ENCODE measurements at places on chromosomes 6 and 20. TPM values are rescaled to one million over a fixed set of nuclear protein-coding genes. Genes with fewer than 3 reads are reported as not detected.

Gene HTR1E
- 0.43 TPM for polyA plus RNA-seq

Gene DTNBP1
- 15.8 TPM for polyA plus RNA-seq

Gene HFE
- 3.7 TPM for polyA plus RNA-seq

Gene RIPOR3
- polyA plus RNA-seq, result 4.4 TPM

Gene TP53TG5
- not detected for polyA plus RNA-seq

Gene B3GAT2
- 0.15 TPM for polyA plus RNA-seq

Gene SLCO4A1
- polyA plus RNA-seq, result 14.7 TPM

Gene ZSCAN23
- polyA plus RNA-seq, result not detected

Gene FAM83C
- polyA plus RNA-seq, result not detected

Gene FERMT1
- polyA plus RNA-seq, result 2.7 TPM

Gene GPR63
- polyA plus RNA-seq, result 0.87 TPM

Gene BMP7
- 10.9 TPM for polyA plus RNA-seq

Gene MDFI
- polyA plus RNA-seq, result 17.2 TPM

Gene XKR7
- polyA plus RNA-seq, result not detected

Measured in stomach (tissue), 19 donors.